ENCODE measurements at places on chromosomes 1 and 21.

GRCh38 chr1:240004086-240004749, 87.5 kb upstream of the FMN2 start:
- no peak for DNase-seq

- DNase-seq: no peak
These were observed 374.7 kb downstream of the AJAP1 start for GRCh38 chr1:5029136-5029535.

DNA sequence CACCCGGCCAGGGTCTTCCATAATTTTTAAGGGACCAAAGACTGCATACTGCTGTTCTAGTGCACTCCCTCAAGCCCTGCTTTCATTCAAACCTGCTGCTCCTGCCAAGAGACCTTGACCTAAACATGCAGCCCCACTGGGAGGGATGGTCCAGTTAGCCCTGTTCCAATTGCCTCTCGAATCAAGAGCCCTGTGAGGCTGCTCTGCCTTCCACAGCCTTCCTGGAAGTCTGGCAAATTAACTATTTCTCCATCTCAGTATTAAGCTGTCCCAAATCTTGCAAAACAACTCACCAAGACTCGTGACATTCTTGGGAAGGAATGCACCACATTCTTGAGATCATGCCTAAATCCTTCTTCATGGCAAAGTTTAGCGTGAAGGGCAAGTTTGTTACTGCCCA, 231.3 kb downstream of the C1orf94 start:
- no peak for DNase-seq

DNA sequence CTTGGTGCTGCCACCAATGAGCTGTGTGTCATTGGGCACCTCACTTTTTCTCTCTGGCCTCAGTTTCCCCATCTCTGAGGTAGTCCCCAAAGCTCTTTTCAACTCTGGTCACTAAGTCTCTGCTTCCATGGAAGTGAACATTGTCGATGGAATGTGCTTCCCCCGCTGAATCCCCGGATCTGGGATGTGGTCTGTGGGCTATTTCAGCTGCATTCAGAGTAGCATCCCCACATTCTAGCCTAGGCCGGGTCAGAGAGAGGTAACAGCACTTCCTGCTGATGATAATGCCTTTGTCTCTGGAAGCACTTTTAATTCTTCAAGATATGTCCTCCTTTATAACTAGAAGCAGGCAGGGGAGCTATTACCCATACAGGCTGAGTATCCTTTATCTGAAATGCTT, 29.8 kb downstream of the RASSF5 start:
- DNase-seq: no peak

DNA sequence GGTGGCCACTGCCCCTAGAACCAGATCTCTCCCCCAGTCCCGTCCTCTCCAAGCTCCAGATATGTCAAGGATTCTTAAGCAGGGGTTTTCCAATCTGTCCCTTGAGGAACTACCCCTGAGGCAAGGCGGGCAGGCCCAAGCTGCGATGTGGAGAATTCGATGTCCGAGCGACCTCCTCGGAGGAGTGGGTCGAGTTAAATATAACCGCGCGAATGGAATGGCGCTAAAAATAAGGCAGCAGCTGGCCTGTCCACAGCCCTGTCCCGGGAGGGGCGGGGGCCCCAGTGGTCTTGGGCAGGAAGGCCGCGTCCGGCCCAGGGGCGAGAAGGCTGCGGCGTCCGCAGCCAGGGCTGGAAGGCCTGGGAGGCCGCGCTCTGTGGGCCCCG, 5.8 kb upstream of the FOXD3 start:
- no peak for DNase-seq

- DNase-seq: no peak
These were observed 1288.3 kb upstream of the B3GALT2 start for GRCh38 chr1:194474701-194475100.

GRCh38 chr1:209786146-209786545, 1.8 kb upstream of the C1orf74 start:
- no peak for DNase-seq

DNA sequence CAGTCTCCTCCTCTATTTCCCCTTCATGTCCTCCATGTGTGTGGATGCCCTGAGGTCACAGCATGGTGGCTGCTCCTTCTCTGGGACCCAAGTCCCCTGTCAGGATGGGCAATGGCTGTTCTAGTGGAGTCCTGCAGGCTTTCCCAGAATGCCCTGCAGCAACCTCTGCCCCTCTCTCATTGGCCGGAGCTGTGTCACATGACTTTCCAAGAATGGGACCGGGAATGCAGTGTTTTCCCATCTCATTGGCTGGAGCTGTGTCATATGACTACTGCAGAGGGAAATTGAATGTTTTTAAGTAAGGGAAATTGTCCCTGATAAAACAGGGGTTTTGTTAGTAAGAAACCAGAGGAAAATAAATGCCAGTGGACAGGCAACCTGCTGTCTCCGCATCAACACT, 365.9 kb downstream of the PTPRU start:
- DNase-seq: no peak

DNA sequence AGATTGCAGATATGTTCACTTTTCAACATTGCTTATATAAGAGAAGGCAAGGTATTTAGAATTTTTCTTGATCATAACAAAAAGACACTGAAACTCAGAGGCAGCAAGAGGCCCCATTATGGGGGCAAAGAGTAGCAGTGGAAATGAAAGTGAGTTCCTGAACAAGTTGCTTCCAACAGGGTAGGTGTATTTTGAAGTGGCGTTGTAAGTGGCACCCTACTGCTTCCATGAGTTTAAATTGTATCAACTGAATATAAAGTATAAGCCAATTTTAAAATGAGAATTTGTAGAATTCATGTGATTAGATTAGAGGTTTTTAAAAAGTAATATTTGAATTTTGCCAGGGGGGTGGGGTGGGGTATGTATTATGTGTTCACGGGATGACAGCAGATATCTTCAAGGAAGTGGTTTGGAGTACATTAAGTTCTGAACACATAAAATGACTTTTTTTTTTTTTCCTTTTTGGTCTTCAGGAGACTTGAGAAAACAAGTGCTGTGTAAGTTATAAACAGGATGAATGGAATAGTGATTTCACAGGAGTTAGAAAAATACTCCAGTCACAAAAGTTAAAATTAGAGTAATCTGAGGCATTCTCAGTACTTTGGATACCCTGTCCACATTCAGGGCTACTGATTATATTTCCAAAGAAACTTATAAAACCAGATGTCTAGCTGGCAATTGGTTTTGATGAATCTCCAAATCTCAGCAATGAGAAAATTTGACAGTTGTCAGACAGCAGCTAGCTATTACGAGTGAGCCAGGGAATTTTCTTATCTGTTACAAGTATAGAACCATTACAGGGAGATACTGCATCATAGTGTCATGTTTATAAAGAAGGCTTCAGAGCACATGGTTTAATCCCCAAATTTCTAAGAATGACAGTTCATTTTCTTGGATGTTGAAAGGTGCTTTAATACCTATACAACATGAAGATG, 182.0 kb downstream of the ST6GALNAC3 start:
- DNase-seq: no peak

DNA sequence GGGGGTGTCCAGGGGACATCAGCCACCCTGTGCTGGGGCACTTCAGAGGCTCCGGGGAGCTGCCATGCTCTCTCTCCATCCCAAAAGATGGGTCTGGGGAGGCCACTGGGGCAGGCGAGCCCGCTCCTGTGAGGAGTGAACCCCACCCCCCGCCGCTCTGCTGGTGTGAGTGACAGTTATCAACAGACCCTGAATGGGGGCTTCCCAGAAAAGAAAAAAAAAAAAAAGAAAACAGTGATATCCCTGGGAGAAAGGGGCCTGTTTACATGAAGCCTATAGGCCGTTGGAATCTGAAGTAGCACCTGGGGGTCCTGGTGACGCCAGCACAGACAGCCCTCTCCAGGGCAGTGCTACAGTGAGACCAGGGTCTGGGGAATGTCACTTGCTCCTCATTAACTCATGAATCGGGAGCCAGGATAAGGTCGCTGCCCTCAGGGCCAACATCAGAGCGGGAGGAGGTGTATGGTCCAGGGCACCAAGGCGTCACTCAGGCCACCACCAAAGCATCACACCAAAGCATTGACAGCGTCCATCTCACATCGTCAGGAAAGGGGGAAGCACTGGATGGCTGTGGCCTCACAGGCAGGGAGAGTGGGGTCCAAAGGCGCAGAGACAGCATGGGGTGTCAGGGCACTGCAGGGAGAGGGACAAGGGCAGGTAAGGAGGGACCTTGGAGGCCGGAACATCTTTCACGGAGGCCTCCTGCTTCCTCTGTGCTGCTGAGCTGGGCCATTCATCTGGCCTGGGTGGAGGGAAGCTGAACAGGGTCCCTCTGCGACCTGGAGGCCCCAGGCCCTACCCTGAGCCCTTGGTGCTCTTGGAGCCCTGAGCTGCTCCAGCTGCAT, 8.4 kb upstream of the NPHP4 start:
- DNase-seq: no peak

DNA sequence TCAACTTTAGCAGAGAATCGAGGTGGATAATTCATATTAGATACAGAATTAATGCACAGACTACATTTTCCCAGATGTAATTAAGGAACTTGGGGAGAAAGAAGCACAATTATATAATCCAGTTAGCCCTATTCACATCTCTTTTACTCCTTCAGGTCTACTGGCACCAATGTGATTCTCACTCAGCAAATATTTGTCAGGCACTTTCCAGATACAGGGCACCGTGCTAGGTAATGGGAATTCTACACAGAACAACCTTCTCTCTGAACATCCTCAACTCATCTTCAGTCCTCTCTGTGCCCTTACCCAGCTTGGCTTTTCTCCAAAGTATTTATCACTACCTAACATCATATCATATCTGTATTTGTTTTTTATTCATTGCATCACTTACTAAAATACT, 15.6 kb upstream of the PROX1 start:
- no peak for DNase-seq

DNA sequence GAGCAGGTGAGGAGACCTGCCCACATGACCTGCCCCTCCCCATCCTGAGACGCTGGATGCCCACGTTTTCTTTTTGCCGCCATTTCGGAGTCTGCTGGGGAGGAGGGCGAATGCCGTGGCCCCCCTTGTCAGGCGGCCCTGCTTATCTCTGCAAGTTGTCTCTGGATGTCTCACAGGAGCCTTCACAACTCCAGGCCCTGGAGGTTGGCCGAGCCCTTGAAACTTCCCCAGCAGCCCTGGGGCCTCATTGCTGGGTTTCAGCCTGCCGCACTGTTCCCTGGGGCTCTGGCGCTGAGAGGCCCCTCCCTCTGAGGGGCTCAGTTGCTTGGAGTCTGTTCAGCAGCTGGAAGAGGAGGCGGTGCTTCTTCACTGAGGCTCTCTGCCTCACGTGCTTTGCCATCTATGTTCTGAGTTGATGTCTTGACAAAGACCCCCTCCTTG, 29.8 kb upstream of the ZBTB21 start:
- DNase-seq: no peak

- DNase-seq: no peak
These were observed 1101.8 kb upstream of the B3GALT2 start for GRCh38 chr1:194288238-194288637.
